ENCODE measurements at places on chromosomes 5 and 9. TPM values are rescaled to one million over a fixed set of nuclear protein-coding genes. Genes with fewer than 3 reads are reported as not detected.

DNA sequence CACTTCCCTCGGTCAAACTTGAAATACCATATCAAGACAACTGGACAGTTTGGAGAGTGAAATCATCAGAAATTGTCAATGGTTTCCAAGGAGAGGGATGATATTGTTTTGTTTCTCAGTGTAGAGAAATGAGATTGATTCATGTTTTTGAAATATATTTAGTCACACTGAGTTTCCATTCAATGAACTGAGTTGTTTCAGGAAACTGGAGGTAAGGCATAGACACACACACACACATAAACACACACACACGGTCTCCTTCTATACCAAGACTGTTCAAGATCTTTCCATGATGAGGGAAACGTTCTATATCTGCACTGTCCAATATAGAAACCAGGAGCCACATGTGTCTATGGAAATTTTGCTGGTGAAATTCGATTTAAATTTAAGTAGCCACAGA is 182.8 kb downstream of the PTTG1 start:
- H3K4me1 ChIP-seq = no peaks in the 10 kb centered on the region
- H3K27me3 ChIP-seq = no peaks in the 10 kb centered on the region
- no peak overlapping the region for H3K4me3 ChIP-seq

DNA sequence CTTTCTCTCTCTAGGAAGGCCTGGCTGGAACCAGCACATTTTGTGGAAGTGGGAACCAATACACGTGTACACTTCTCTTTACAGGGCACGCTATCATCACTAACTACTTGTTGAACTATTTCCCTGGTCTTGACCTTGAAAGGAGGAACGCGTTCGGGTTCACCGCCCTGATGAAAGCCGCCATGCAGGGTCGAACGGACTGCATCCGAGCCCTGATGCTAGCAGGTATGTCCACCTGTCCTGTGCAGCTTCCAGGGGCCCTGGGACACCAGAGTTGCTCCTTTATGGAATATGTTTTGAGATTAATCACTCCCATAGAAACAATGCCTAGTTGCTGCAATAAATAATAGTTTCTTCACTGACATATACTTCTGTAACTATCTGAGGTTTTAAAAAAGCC is 74.1 kb downstream of the ANKRD33B start:
- no peaks in the 10 kb centered on the region for H3K27me3 ChIP-seq
- peaks cover 43% of the 10 kb centered on the region for H3K4me1 ChIP-seq
- H3K4me3 ChIP-seq = peak overlapping the region; percentile 26
- DNase-seq = no peak
- H3K27ac ChIP-seq = peak overlapping the region; percentile 37

DNA sequence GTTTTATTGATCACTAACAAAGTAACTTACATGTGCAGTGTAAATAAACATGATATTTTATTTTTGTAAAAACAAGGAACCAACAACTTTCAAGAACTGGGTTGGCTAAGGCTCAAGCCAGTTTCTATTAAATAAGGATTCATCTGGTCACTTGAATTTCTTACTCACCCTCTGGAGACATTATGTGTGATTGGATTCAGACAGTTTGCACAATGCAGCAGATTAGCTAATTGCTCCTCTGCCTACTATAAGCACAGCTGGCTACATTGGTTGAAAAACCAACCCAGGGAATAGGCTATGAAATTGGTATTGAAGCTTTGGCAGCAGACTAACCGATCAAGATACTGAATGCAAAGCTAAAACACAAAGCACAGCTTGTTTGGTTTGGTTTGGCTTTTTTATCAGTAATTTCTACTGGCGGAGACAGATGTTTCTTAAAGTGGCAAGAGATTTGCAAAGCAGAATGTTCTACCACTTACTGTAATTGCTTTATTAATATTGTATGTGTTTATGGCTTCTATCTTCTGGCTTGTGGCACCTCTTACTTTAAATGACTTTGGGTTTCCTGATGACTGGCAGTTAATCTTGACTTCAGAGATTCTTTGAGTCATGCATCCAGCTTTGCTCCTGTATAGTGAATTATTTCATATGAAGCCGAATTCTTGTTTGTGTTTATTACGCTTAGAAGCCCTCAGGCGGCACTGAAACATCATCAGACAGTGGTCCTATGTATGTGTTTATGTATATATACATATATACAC is 231.5 kb downstream of the MPDZ start:
- no peaks in the 10 kb centered on the region for H3K36me3 ChIP-seq
- no peak overlapping the region for H3K27ac ChIP-seq
- no peak for DNase-seq
- no peaks in the 10 kb centered on the region for H3K4me1 ChIP-seq
- H3K27me3 ChIP-seq = no peaks in the 10 kb centered on the region

- no peaks in the 10 kb centered on the region for H3K36me3 ChIP-seq
- no peaks in the 10 kb centered on the region for H3K27me3 ChIP-seq
- no peak overlapping the region for H3K4me3 ChIP-seq
- no peak overlapping the region for H3K27ac ChIP-seq
Measured at GRCh38 chr5:75710637-75711036, 6.6 kb downstream of the POC5 start.

DNA sequence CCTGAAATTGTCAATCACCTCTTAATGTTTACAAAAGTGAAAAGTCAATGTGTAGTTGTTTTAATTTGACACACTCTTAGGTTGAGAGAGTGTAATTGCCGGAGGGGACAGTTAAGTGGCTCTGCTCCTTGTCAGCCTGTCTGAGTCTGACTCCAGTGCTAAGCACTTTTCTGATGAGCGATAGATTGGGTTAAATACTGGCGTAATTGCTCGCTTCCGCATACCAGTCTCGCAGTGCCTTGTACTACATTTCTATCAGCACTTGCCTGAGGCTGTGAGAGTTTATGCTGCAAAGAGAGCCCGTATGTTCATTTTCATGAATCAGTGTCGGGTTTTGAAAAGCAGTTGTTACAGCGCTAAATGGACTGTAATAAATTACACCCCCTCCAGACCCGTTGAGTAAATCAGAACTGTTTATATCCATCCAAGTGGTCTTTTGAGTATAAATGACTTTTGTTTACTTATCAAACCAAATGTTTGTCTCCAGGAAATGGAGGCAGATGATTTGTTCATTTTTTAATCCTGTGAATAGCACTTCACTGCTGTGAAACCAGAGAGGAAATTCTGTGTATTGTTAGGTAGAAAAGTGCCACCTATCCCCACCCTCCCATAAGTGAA is 41.0 kb upstream of the DMRT3 start:
- H3K4me3 ChIP-seq = no peak overlapping the region
- DNase-seq = no peak
- no peak overlapping the region for H3K27ac ChIP-seq
- no peaks in the 10 kb centered on the region for H3K36me3 ChIP-seq
- H3K4me1 ChIP-seq = no peaks in the 10 kb centered on the region

GRCh38 chr9:23820451-23821374 is 5.3 kb downstream of the ELAVL2 start:
- peak overlapping the region; percentile 79 for H3K4me3 ChIP-seq
- H3K27me3 ChIP-seq = peaks cover 5% of the 10 kb centered on the region
- no peaks in the 10 kb centered on the region for H3K36me3 ChIP-seq
- H3K4me1 ChIP-seq = peaks cover 11% of the 10 kb centered on the region
- peak; percentile 80 for DNase-seq
- no peak overlapping the region for H3K27ac ChIP-seq

- no peak overlapping the region for H3K27ac ChIP-seq
- H3K4me1 ChIP-seq = no peaks in the 10 kb centered on the region
Measured at GRCh38 chr9:90547896-90548295, 94.7 kb downstream of the DIRAS2 start.

DNA sequence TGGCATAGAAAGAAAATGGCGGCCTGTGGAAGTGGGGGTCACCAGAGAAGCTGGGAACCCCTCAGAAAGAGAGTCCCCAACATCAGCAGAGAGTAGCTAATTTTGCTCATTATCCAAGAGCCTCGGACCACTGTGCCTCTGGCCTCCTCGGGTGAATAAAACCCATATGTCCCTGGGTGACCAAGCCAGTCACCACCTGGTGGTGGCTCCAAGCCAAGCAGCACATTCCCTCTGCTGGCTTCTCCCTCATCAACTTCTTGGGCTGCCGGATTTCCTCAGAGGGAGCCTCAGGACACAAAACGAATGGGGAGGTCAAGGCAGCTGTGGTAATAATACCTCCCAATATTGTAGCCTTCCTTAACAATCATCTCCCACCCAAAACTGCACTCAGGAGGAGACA is 242.5 kb downstream of the NFIB start:
- H3K27ac ChIP-seq = no peak overlapping the region
- DNase-seq = no peak
- H3K36me3 ChIP-seq = no peaks in the 10 kb centered on the region
- no peaks in the 10 kb centered on the region for H3K4me1 ChIP-seq
- H3K4me3 ChIP-seq = no peak overlapping the region
- H3K27me3 ChIP-seq = no peaks in the 10 kb centered on the region

GRCh38 chr5:68115584-68115983 is 100.0 kb upstream of the PIK3R1 start:
- H3K4me3 ChIP-seq = no peak overlapping the region
- H3K27me3 ChIP-seq = no peaks in the 10 kb centered on the region
- H3K4me1 ChIP-seq = no peaks in the 10 kb centered on the region
- H3K36me3 ChIP-seq = no peaks in the 10 kb centered on the region
- DNase-seq = no peak

GRCh38 chr5:148720257-148720656 is 65.9 kb upstream of the HTR4 start:
- no peak for DNase-seq
- no peaks in the 10 kb centered on the region for H3K27me3 ChIP-seq
- no peaks in the 10 kb centered on the region for H3K36me3 ChIP-seq
- H3K4me3 ChIP-seq = no peak overlapping the region
- H3K27ac ChIP-seq = no peak overlapping the region
- peaks cover 3% of the 10 kb centered on the region for H3K4me1 ChIP-seq

SRP19 gene
- total RNA-seq = 78.6 TPM

GDNF gene
- 1.7 TPM for total RNA-seq

SLC22A4 gene
- total RNA-seq = 0.60 TPM

MYOT gene
- total RNA-seq = not detected

GKAP1 gene
- total RNA-seq = 5.7 TPM

All from H1 (cell line).